ENCODE measurements at places on chromosomes 11 and 22.
A peak's percentile ranks its signal among the peaks of the same experiment; 100 is the strongest.

- no peak for DNase-seq
Observed at GRCh38 chr11:73009972-73010371, 132.1 kb downstream of the FCHSD2 start.

DNA sequence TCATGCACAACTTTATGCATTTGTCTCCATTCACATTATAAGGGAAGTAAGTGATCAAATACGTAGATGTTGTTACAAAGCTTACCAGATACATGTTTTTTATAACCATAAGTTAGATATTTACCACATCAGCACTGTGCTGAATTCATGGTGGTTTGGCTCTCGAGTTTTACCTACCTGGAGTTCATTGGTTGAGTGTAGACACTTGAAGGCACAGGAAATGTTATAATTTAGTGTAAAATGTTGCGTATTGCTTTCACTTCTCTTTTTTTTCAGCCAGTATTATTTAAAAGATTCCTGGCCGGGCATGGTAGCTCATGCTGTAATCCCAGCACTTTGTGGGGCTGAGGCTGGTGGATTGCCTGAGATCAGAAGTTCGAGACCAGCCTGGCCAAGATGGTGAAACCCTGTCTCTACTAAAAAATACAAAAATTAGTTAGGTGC, 53.1 kb upstream of the GRK2 start:
- no peak for DNase-seq

DNA sequence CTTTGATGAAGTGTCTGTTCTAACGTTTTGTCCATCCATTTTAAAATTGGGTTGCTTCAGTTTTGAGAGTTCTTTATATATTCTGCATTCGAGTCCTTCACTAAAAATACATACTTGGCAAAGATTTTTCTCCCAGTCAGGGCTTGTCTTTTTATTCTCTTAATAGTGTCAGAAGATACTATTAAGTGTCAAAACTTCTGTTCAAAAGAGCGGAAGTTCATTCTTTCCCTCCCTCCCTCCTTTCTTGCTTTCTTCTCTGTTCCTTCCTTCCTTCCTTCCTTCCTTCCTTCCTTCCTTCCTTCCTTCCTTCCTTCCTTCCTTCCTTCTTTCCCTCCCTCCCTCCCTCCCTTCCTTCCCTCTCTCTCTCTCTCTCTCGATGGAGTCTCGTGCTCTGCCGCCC, 7.6 kb upstream of the MUC6 start:
- DNase-seq, result no peak

- no peak for DNase-seq
Observed at GRCh38 chr11:62390237-62390636, 28.6 kb upstream of the SCGB1A1 start.

- no peak for DNase-seq
Observed at GRCh38 chr11:64538501-64538951, 52.5 kb upstream of the SLC22A12 start.

- DNase-seq, result peak; percentile 36
Observed at GRCh38 chr22:31488988-31489617, 539 bp downstream of the EIF4ENIF1 start.

DNA sequence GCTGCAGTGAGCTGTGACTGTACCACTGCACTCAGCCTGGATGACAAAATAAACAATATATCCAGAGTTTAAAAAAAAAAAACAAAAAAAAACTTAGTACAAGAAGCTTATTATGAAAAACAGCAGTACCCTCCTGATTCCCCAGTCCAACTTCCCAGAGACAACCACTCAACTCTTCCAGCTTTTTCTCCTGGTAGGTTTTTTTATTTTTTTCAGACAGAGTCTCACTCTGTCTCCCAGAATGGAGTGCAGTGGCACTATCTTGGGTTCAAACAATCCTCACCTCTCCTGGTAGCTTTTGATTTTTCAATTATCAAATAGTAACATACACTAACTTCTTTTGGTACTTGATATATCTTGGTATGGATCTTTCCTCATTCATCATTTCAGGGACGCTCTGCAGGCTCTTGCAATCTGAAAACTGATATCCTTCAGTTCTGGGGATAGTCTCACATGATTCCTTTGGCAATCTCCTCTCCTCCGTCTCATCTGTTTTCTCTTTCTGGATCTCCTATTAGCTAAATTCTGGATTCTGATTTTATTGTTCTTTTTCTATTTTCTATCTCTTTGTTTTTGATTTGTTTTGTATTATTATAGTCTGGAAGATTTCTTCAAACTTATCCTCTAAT, 44.9 kb downstream of the ALG9 start:
- DNase-seq, result no peak

- DNase-seq, result no peak
Observed at GRCh38 chr11:108491936-108492335, 6.2 kb downstream of the POGLUT3 start.

DNA sequence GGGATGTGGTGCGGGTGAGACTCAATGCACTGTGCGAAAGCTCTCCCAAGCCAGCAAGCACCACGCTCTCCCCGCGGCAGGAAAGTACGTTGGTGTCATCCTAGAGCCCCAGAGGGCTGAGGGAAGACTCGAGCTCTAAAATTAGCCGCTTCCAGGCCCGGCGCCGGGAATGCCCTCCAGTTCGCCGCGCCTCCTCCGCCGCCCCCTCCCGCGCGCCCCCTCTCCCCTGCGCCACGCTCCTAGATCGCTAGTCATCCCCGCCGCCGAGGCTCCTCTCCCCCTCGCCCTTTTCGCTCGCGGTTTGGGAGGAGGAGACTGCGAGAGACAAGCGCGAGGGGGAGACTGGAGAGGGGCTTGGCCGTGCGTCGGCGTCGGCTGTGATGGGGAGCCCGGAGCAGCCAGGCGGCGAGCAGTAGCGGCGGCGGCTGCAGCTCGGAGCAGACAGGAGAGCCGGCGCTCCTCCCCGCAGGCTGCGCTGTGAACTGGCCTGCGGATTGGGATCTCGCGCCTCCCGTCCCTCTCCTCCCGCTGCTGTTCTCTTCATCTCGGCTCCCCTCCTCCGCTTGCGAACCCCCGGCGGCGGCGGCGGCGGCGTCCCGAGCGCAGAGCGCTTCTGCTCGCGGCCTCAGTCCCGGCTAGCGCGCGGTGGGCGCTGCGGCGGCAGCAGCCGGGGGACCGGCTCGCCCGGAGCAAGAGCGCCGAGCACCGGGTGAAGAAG, at the start of gene FAT3:
Gene FAT3, plus strand, starts transcription at position 412 of the 718 bp plus-strand sequence. CDS start 127,295 bp downstream, outside the sequence.
- no peak for DNase-seq

DNA sequence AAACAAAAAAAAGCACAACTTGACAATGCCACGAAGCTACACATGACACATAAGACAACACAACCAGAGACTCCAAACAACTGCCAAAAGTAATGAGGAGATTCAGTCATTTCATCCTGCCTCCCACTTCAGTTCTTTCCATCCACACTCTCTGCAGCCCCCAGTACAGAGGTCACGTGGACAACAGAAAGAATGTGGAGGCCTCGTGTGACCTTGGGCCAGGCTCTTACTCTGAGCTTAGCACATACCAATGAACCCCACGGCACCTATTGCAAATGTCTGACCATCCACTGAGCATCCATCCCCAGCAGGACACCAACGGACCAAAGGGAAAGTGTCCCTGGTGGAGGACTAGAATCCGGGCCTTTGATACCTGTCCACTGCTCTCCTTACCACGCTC, 12.5 kb downstream of the CBX7 start:
- DNase-seq, result no peak

- DNase-seq, result no peak
Observed at GRCh38 chr22:36636916-36637315, 66.6 kb downstream of the CACNG2 start.

DNA sequence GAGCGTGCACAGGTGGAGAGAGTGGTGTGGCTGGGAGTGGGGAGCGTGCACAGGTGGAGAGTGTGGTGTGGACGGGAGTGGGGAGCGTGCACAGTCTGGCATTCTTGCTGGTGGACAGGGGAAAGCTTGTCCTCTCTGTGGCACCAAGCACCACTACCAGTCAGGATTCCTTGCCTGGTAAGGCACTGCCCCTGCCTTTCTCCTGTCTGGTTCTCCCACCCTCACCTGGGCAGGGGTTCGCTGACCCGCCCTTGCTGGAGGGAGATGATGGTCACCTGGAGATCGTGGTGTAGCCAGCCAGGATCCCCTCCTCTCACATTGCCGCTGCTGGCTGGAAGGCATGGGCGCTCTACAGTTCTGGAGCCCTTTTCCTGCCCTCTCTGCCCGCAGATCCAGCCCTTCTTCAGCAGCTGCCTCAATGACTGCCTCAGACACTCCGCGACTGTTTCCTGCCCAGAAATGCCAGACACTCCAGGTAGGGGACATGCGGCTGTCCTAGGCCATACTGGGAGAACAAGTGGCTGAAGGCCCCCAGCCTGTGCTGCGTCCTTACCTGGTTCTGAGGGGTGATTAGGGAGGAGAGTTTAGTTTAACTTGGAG, 16.7 kb downstream of the TMEM121B start:
- DNase-seq, result no peak

GRCh38 chr11:95230810-95231126, 234 bp downstream of the SESN3 start:
- DNase-seq, result no peak

GRCh38 chr22:16854631-16855030, 29.4 kb upstream of the XKR3 start:
- DNase-seq, result no peak

GRCh38 chr11:102138670-102139069, 28.4 kb downstream of the YAP1 start:
- DNase-seq, result no peak

- DNase-seq, result peak; percentile 35
Observed at GRCh38 chr11:118998822-118999221, 884 bp downstream of the CENATAC start.

GRCh38 chr11:9277176-9277575, 12.0 kb upstream of the DENND5A start:
- no peak for DNase-seq

GRCh38 chr11:124884340-124884739, 13.3 kb downstream of the ROBO4 start:
- peak; percentile 0 for DNase-seq

DNA sequence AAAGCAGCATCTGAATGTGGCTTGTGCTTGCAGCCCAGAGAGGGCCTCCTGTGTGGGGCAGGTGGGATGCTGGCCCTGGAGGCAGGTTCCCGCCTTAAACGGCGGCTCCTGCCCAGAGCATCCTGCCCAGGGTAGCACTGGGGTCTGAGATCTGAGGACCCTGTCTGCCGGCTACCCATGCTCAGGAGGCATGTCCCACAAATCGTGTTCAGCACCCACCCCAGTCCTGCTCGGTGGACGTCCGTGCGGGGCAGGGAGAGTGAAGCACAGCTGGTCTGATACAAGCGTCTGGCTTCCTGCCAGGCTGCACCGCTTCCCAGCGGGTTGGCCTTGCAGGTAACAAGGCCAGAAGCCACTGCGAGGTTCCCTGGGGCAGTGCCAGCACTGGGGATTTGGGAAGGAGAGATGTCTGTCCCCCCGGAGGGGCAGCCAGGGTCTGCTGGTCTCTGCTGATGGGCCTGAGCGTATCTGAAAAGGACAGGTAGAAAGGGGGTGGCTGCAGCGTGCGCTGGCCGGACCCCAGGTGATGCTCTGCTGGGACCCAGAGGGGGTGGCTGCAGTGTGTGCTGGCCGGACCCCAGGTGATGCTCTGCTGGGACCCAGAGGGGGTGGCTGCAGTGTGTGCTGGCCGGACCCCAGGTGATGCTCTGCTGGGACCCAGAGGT, 3.6 kb downstream of the TRABD start:
- DNase-seq, result peak; percentile 73

DNA sequence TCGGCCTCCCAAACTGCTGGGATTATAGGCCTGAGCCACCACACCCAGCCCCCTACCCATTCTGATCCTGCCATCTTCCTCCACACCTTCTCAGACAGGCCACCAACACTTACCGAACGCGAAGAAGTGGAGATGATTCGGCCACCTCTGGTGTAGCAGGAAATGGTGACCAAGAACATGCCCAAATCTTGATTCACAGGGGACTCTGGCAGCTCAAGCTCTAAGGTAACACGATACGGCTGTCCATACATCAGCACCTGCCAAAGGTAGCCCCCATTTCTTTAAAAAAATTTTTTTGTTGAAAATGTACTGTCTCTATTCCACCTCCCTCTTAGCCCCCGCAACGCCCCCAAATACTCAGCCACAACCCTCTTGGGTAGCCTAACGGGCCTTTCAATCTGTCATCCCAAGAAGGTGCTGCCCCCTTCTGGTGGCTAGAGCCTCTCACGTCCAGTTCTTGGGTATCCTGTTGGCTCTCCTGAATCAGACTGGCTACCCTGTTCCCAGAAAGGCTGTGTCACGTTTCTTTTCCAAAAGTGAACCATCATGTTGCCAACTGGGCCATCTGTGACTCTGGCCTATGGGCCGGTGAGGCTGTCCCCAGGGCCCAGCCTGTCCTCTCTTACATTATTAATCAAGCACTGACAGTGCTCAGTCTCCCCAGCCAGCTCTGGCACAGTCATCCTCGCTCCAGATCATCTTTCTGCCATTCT, 5.3 kb upstream of the LRRN4CL start:
- DNase-seq, result peak; percentile 92

DNA sequence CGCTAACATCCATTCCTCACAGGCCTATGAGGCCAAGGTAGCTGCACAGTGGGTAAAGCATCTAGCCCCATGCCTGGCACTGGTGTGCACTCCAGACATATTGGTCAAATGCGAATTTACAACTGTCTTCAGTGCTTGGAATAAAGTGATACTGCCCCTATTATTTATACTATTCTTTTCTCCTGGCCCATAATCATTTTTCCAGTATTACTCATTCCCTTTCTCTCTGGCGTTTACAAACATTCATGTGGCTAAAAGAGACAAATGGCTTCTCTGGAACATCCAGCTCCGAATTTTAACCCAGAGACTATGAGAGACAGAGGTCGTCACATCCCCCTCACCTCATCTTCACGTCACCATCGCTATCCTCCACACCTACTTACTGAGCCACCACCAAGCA, 87.2 kb upstream of the PITPNB start:
- DNase-seq, result no peak

DNA sequence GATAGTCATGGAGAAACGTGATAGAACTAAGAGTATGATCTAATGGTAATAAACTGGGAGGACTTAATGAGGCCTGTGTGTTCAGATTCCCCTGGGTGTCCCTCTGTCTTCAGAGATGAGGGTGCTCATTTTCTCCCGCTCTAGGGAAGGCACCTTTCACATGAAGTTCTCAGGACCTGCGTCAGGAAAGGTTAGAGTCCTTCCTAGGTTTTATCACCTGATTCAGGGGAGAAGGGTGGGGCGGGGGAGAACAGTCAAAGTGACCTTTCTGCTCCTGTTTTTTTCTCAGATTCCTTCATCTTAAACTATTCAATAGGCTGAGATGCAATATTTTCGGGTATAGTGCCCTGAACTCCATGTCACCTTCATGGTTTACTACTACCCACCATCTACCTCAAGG, 22.4 kb upstream of the CRTAM start:
- no peak for DNase-seq

DNA sequence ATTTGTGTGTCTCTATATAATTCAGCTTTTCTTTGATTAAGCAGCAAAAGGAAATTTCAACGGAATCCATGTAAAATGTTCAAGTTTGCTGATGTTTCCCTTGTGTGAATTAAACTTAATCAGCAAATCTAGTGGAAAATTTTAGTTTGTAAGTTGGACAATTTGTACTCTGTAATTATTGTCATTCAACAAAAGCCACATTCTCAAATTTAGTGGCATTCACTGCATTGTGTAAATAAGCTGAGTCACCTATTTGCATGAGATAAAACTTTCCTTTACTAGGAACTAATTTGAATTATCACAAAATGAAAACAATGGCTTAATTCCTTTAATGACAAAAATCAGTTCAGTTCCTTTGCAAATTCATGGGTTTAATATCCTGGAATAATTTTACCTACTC, 784.2 kb upstream of the CCDC179 start:
- no peak for DNase-seq
